Right cardiac atrium (tissue), 5 donors: ENCODE measurements at places on chromosomes 3 and 15. TPM values are rescaled to one million over a fixed set of nuclear protein-coding genes. Genes with fewer than 3 reads are reported as not detected.
A peak's percentile ranks its signal among the peaks of the same experiment; 100 is the strongest.

DNA sequence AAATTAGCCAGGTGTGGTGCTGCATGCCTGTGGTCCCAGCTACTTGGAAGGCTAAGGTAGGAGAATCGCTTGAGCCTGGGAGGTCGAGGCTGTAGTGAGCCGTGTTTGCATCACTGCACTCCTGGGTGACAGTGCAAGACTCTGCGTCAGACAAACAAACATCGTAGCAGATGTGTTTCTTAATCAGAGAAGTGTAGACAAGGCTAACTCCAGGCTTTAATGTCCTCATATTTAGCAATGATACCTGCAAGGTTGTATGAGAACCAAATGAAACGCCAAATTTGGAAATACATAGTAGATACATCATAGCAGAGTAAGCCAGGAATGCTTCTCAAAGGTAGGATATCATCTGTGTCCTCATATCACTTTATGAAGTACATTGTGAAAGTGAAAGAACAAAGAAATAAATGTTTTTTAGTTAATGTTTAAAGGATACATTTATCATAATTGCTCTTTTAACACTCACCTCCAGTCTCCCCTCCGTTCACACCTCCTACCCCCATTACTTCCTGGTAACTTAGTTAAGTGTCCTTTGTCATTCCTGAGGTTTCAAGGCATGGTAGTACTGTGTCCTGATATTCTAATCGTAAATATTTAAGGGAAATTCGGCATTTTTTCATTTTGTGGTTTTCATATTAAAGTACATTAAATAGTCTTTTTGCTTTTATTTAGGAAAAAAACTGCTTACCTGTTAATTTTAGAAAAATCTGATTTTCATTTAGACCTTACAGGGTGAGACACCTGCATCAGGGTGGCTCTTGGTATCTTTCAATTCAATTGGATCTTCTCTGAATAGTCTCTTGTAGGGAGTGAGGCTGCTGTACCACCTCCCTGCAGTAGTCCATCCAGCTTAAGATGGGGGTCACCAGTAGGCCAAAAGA lies 96.1 kb downstream of the OPA1 start:
- no peak for DNase-seq

- DNase-seq: no peak
These were observed 96.8 kb downstream of the CHDH start for GRCh38 chr3:53749448-53749847.

DNA sequence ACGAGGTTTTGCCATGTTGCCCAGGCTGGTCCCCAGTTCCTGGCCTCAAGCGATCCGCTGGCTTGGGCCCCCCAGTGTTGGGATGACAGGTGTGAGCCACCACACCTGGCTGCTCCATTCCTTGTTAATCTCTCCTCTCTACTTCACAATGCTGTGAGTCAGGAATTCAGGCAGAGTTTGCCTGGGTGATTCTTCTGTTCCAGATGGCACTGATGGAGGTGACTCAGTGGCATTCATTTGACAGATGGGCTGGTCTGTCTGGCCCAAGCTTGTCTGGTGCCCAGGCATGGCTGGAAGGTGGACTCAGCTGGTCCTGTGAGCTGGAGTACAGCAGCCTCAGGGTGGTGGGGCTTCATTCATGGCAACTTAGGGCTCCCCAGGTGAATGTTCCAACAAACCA lies 43.2 kb downstream of the SLC6A20 start:
- no peak for DNase-seq

DNA sequence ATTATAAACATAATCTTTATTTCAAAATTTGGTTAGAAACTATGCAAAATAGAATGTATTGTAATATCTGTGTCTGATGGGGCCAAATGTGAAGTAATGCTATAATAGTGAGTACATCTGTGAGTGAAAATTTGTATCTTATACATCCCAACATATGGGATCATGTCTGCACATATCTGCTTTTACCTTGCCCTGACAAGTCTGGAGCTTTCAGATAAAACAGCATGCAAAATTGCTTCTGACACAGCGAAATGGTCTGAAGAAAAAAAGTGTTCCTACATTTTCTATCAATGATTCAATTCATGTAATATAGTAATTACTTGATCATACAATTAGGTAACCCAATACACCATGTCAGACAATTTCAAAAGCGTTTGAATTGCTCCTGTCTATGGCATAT lies 58.1 kb upstream of the P3H2 start:
- no peak for DNase-seq

GRCh38 chr3:37028329-37028728 lies 35.0 kb downstream of the MLH1 start:
- peak; percentile 85 for DNase-seq

DNA sequence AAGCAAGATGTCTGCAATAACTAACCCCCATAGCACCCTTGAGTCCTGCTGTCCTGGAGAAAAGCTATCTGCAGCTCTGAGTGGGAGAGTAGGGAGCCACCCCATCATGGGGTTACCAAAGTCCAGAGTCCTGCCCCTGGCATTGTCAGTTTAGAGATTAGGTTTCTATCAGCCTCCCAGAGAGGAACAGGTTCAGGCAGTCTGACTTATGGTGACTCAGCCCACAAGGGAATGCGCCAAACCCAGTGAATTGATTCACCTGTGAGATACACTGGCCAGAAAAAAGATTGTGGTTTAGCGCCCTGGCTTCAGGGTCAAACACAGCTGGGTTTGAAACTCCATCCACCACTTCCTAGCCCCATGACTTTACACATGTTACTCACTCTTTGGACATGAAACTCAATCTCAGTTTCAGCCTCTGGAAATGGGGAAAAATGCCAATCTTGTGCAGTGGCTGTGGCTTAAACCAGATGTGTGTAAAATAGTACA lies 263.6 kb upstream of the HES1 start:
- no peak for DNase-seq

Gene P2RY1
- 5.3 TPM for total RNA-seq

Gene MLF1
- total RNA-seq: 242 TPM
